ENCODE measurements at places on chromosomes 2 and 18. TPM values are rescaled to one million over a fixed set of nuclear protein-coding genes. Genes with fewer than 3 reads are reported as not detected.

GRCh38 chr18:1104181-1104881, 199.7 kb downstream of the ADCYAP1 start:
- no peak for DNase-seq

DNA sequence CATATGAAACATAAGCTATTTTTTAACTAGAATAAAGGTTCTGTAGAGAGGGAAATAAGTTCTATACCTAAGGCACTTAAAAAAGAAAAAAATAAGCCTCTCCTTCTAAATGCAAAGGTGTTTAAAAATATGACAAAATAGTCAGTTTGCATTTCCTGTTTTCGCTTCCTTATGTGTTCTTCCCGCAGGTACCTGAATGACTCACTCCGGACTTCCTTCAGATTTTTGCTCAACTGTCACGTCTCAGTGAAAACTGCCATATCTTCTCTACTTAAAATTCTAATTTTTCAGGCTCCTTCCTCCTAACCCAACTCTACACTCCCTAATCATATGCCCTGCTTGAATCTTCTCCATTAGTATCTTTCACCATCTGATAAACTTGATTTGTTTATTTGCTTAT, 1333.1 kb downstream of the LRP1B start:
- no peak for DNase-seq

- DNase-seq = no peak
These were observed 457.7 kb downstream of the CBLN2 start for GRCh38 chr18:72086421-72086820.

- DNase-seq = no peak
These were observed 373.4 kb downstream of the METTL4 start for GRCh38 chr18:2197946-2198345.

GRCh38 chr2:100703213-100703612, 116.7 kb upstream of the NPAS2 start:
- DNase-seq = no peak

- no peak for DNase-seq
These were observed 644.2 kb upstream of the SETBP1 start for GRCh38 chr18:44036501-44036900.

- no peak for DNase-seq
These were observed 94.9 kb downstream of the COBLL1 start for GRCh38 chr2:164746713-164747112.

DNA sequence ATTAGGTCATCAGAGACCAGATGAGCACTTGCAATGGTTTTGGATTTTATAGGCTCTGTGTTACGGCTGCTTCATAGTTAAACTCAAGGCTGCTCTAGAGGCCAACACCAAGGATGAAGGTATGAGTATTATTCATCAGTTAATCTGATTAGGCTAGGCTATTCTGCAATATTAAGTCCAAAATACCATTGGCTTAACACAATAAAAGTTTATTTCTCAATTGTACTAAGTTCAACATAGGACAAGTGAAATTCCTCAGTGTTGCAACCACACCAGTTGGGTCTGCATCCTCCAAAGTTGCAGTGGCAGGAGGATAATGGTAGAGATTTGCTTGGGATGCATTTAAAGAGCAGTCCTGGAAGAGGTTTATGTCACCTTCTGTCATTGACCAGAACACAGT, 538.3 kb upstream of the CDH2 start:
- DNase-seq = no peak

- no peak for DNase-seq
These were observed 134.5 kb downstream of the RHBDD1 start for GRCh38 chr2:226970362-226970761.

DNA sequence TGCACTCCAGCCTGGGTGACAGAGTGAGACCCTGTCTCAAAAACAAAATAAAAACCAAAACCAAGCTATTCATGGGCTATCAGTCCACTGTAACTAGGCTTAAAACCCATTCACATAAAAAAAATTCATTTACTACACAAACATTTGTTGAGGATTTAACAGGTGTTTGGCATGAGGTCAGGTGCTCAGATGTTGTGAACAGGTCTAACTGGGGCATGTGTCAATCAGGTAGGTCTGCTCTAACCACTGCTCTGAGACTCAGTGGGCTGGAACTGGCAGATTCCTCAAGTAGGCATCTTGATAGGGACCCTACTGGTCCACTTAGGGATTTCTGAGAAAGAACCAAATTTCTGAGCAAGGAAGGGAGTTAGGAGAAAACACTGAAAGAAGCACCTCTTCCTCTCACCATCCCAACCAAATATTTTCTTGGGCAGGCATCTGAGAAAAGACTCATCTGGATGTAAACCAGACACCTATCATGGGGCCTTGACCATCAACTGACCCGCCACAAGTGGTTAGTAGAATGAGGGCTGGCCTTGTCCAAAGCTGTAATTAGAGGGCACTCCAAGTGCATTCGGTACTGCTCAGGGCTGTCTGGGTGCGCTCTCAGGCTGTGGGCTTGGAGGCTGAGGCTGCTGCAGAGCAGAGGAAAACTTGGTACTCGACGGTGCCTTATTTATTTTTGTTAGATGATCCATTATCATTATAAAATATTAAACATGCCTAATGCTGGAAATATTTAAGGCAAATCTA, 33.9 kb downstream of the WIPF1 start:
- no peak for DNase-seq

DNA sequence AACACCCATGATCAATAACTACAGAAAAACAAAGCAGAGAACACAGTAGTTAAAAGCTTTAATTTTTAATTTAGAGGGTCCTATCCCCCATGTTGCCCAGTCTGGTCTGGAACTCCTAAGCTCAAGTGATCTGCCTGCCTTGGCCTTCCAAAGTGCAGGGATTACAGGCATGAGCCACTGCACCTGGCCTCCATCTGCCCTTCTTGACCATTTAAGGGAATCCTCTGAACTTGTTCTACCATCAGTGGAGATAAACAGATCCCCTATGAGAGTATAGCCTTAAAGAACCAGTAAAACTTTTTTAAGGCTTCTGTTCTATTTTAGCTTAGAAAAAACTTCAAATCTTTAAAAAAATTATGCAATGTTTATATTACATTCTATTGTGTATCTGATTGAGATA, 13.5 kb upstream of the ATP5MC3 start:
- DNase-seq = no peak

DNA sequence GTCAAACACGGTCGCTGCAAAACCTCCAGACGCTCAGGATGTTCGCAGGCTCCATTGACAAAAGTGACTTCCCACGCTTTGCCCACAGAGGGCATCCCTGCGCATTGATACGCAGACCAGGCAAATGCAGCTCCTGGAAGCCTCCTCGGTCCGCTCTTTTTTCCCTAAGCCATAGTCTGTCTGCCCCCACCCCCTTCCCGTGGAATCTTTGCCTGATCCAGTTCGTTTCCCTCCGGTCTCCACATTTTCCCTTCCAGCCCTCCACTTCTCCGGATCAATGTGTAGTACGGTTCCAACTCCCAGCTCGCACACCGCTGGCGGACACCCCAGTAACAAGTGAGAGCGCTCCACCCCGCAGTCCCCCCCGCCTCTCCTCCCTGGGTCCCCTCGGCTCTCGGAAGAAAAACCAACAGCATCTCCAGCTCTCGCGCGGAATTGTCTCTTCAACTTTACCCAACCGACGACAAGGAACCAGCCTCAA, at the start of gene DCC:
DCC (plus strand) TSS at position 307 of the 481 bp plus-strand sequence. CDS start 591 bp downstream, outside the sequence.
- DNase-seq = no peak

GRCh38 chr2:105786231-105787230, 41.8 kb downstream of the NCK2 start:
- DNase-seq = no peak

DNA sequence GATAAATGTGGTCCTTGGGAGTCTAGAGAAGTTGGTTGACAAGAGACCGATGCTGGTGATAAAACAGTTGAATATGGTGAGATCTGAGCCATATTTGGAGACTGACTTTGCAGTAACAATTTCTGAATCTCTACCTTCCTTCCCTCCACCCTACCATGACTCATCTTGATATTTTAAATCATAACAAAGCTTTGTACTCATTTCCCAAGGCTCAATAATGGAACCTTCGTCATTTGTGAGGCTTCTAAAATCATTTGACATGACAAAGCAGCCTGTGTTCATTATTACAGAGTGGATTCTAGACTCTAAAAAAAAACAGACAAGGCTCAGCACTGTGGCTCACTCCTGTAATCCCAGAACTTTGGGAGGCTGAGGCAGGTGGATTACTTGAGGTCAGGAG, 38.5 kb upstream of the PDCL3 start:
- DNase-seq = no peak

DNA sequence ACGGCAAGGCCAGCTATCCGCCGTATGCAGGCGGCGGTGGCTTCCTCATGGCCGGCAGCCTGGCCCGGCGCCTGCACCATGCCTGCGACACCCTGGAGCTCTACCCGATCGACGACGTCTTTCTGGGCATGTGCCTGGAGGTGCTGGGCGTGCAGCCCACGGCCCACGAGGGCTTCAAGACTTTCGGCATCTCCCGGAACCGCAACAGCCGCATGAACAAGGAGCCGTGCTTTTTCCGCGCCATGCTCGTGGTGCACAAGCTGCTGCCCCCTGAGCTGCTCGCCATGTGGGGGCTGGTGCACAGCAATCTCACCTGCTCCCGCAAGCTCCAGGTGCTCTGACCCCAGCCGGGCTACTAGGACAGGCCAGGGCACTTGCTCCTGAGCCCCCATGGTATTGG, 3.1 kb downstream of the B3GNT7 start:
- DNase-seq = no peak

DNA sequence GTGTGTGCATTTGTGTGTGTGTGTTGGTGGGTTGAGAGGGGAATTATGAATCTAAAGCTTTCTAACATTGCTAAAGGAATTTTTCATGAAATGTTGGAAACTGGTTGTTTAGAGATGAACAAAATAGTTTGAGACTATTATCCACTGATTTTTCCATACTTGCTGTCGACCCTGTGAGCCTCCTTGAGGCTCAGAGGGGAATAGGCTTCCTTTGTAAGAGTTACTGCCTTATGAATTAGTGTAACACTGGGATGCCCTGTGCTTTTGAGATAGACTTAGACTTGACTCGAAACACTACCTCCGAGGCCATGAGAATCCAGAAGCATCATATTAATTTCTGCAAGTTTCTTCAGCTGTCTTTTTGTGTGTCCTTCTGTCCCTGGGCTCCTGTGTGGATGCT, 37.9 kb downstream of the AQP4 start:
- DNase-seq = no peak

- no peak for DNase-seq
These were observed 96.8 kb upstream of the SMAD7 start for GRCh38 chr18:49047540-49047939.

- DNase-seq = no peak
These were observed 5.7 kb downstream of the ITGB6 start for GRCh38 chr2:160194351-160194750.

GRCh38 chr2:219731173-219731572, 103.7 kb downstream of the SLC4A3 start:
- DNase-seq = no peak

DNA sequence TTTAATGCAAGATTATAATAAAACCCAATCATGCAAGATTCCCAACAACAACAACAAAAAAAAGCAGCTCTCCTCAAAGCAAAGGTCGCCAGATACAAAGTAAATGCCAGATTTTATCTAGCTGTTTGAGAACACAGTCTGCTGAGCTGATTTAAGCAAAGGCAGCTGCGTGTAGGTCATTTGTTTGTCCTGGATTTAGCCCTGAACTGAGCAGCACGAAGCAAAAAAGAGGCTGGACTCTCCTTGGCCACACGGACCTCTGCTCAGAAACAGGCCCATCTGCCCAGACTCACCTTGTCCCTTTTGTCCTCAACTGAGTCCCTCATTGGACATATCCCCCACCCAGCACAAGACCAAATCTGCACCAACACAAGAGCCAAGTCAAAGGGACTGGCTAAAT, 91.5 kb downstream of the PID1 start:
- no peak for DNase-seq

GRCh38 chr18:9866627-9867026, 19.1 kb upstream of the TXNDC2 start:
- no peak for DNase-seq

- no peak for DNase-seq
These were observed 21.0 kb downstream of the ZAP70 start for GRCh38 chr2:97734061-97735051.

- DNase-seq = no peak
These were observed 22.9 kb downstream of the LTBP1 start for GRCh38 chr2:32969444-32970162.

GRCh38 chr2:13009027-13009642, 292.4 kb downstream of the TRIB2 start:
- no peak for DNase-seq

- no peak for DNase-seq
These were observed 23.2 kb upstream of the SATB2 start for GRCh38 chr2:199480966-199481365.

DNA sequence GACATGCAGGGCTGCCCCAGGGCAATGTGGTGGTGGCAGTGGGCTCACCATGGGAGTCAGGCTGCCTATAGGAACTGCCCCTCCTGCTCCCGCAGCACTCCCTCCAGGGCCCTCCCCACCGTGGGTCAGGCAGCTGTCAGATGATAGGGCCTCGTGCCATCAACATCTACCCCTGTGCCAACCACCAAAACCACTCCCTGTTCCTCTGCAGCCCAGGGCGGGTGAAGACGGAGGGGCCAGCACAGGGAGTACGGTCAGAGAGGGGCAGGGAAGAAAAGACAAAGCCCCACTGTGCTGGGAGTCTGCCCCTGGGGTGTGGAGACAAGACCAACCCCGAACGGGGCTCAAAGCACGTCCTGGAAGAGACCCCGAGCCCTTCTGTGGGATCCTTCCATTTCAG, 97.4 kb downstream of the TNS1 start:
- no peak for DNase-seq

GRCh38 chr2:119746836-119747686, 12.7 kb upstream of the PTPN4 start:
- DNase-seq = no peak

DNA sequence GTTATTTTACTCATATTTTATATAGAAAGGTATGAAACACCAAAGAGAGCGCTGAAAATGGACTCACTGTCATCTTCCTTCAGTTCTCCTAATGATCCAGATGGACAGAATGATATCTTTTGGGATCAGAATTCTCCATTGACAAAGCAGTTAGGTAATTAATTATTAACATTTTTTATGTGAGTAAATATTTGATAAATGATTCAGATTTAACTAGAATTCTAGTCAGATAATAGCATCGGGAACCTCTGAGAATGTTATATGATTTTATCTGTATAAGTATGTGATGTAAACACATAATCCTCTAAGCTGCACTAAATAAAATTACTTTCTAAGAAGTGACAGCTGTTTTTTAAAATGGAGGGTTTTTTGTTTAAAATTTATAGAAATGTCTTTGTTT, 2.0 kb downstream of the ETAA1 start:
- no peak for DNase-seq

GRCh38 chr18:68436485-68436884, 278.4 kb downstream of the TMX3 start:
- DNase-seq = no peak

MSTN gene
- 0.45 TPM for total RNA-seq

VWC2L gene
- not detected for total RNA-seq

RNF152 gene
- total RNA-seq = 137 TPM

GCG gene
- 0.31 TPM for total RNA-seq

IL36RN gene
- total RNA-seq = not detected

MBP gene
- total RNA-seq = 15.9 TPM

MCM6 gene
- total RNA-seq = 44.1 TPM

MAPRE3 gene
- total RNA-seq = 12.0 TPM

UGT1A3 gene
- total RNA-seq = not detected

RAX gene
- not detected for total RNA-seq

EPB41L3 gene
- total RNA-seq = 47.0 TPM
